ENCODE measurements at places on chromosomes 12 and 14. TPM values are rescaled to one million over a fixed set of nuclear protein-coding genes. Genes with fewer than 3 reads are reported as not detected.

INTS13 gene
- total RNA-seq: 18.2 TPM

C12orf42 gene
- total RNA-seq: 0.13 TPM

P2RX2 gene
- total RNA-seq: not detected

XRCC3 gene
- 10.0 TPM for total RNA-seq

PIP4P1 gene
- 28.6 TPM for total RNA-seq

RERGL gene
- not detected for total RNA-seq

CD163 gene
- not detected for total RNA-seq

GPX2 gene
- not detected for total RNA-seq

ASCL1 gene
- not detected for total RNA-seq

EGLN3 gene
- 4.0 TPM for total RNA-seq

CMKLR1 gene
- 0.13 TPM for total RNA-seq

AICDA gene
- total RNA-seq: not detected

PLEKHD1 gene
- under 0.01 TPM for total RNA-seq

KIF5A gene
- under 0.01 TPM for total RNA-seq

PRICKLE1 gene
- total RNA-seq: 16.3 TPM

NKX2-1 gene
- not detected for total RNA-seq

SNRPF gene
- total RNA-seq: 24.5 TPM

OTOGL gene
- 0.26 TPM for total RNA-seq

LMNTD1 gene
- total RNA-seq: under 0.01 TPM

TPH2 gene
- not detected for total RNA-seq

KRT75 gene
- not detected for total RNA-seq

ASIC1 gene
- total RNA-seq: not detected

ZNF268 gene
- 22.3 TPM for total RNA-seq

SOAT2 gene
- not detected for total RNA-seq

C12orf60 gene
- total RNA-seq: 0.63 TPM

RFLNA gene
- under 0.01 TPM for total RNA-seq

APOF gene
- total RNA-seq: not detected

PROX2 gene
- not detected for total RNA-seq

SLCO1B3 gene
- total RNA-seq: not detected

SLC22A17 gene
- total RNA-seq: 0.13 TPM

ANO2 gene
- 29.7 TPM for total RNA-seq

SYT1 gene
- total RNA-seq: 6.3 TPM

BMAL2 gene
- total RNA-seq: 31.8 TPM

POP5 gene
- total RNA-seq: 20.7 TPM

EIF2S3B gene
- 1.0 TPM for total RNA-seq

COX8C gene
- not detected for total RNA-seq

WNT1 gene
- not detected for total RNA-seq

LTBP2 gene
- 15.7 TPM for total RNA-seq

VCPKMT gene
- total RNA-seq: 1.9 TPM

AMN gene
- total RNA-seq: 0.13 TPM

CEP170B gene
- 5.6 TPM for total RNA-seq

NFE2 gene
- not detected for total RNA-seq

CDCA3 gene
- total RNA-seq: 11.8 TPM

Measured in dermis microvascular lymphatic vessel endothelial cell (primary cell).